Spleen (tissue), 13 donors: ENCODE measurements at places on chromosomes 11 and 22.

DNA sequence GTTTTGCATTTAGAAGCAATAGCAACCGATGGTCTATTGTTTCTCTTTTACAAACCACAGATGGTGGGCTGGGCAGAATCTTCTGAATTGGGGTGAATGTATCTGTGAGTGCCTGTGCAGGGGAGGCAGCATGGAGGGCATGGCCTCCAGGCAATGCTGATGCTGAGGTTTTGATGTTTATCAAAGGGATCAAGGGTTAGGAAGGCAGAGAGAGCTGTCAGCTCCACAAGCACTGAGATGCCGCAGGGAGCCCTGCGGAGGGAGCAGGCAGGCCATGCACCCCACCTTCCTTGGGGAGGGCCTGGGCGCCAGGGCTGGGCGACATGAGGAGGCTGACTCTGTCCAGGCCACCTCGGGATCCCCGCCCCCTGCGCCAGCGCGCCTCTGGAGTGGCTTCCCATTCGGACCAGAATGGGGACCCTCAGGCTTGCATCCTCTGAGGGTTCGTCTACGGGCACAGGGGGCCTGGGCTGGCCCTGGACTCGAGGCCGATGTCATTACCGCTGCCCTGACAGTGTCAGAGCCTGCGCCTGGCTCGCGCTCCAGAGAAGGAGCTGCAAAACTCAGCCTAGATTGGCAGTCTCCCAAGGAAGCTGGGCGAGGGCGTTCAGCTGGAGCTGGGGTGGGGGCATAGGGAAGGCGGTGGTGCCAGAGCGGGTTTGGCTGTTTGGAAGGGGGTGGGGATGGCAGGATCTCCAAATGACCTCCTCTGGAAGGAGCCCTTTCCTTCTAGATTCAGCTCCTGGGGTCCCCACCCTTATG, 13.9 kb upstream of the TH start:
- no peak for DNase-seq

DNA sequence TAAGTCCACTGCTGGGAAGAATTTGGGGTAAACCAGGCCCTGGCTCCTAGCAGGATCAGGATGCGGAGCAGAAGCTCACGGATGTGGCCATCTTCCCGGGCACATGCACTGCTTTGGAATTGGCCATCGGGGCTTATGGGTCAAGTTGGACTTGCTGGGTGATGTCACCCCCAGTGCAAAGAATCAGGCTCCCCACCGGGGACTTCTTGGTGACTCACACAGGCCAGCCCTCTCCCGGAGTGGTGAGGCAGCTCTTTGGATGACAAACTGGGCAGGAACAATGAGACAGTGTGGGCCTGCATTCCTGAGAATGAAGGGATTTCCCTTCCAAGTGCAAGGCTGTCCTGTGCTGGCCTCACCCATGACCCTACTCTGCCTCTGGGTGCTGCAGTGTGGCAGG, 128.8 kb upstream of the ANO1 start:
- peak; percentile 27 for DNase-seq

GRCh38 chr22:42317008-42317407, 46.6 kb upstream of the TCF20 start:
- no peak for DNase-seq

DNA sequence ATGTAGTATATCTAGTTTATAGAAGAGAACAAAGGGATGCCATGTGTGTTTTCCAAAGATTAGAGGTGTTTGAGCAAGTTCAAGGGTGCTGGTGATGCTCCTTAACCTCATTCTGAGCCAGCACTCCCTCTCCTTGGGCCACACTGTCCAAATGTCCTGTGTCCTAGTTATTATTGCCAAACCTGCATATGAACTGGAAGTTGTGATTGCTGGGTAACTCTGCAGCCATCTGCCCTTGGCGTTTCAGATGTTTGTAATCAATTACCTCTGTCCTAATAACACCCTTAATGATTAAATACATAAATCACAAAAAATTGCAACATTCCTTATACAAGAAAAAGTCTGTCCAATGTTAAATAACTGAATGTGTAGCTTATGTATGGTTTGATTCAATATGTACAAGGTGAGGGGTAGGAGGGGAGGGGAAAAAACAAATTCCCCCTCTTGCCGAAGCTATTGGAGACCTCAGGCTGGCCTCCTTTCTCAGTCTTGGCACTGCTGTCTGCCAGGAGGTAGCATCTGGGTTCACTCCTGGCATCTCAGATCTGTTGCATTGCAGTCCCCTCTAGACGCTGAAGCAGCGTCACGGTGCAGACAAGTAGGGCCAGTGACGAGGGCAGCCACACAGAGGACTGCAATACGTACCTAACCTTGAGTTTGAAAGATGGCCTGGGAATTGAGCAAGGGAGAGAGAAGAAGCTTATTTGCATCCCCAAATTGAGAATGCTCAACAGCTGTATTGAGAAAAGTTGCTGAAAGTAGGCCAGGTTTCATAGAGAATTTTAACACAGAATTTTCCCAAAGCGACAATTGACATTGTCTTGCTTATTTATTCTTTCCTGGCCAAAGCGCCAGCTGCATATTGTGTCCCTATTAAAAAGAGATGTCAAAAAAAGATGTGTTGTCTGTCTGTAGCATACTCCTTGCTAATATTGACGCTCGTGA, 89.6 kb upstream of the ARHGAP32 start:
- DNase-seq = no peak

DNA sequence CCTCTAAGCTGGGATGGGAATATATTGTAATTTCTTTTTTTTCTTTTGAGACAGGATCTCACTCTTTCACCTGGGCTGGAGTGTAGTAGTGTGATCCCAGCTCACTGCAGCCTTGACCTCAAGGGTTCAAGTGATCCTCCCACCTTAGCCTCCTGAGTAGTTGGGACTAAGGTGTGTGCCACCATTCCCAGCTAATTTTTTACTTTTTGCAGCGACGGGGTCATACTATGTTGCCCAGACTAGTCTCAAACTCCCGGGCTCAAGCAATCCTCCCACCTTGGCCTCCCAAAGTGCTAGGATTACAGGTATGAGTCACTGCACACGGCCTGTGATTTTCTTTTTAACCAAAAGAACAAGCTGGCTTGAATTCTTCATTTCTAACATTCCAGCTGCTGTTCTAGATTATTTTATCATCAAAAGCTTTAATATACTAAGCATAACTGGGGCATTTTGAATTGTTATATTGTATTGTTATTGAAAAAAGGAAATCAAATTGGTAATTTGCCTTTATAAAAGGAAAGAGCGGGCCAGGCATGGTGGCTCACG, 26.8 kb upstream of the PPP2R1B start:
- no peak for DNase-seq

- DNase-seq = peak; percentile 92
Observed at GRCh38 chr22:18078329-18079041, 695 bp downstream of the PEX26 start.

DNA sequence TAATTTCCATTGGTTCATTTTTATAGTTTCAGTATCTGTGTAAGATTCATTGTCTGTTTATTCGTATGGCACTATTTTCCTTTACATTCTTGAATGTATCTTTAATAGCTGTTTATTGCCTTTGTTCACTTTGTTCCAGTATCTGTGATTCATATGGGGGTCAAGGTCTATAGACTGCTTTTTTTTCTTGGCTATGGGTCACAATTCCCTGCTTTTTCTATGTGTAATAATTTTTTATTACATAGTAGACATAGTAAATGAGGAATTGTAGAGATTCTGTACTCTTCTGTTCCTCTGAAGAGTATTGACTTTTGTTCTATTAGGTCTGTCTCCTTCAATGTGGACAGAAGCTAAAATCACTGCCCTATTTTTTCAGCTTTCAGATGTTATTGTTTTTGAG, 10.5 kb downstream of the ACRV1 start:
- DNase-seq = no peak

DNA sequence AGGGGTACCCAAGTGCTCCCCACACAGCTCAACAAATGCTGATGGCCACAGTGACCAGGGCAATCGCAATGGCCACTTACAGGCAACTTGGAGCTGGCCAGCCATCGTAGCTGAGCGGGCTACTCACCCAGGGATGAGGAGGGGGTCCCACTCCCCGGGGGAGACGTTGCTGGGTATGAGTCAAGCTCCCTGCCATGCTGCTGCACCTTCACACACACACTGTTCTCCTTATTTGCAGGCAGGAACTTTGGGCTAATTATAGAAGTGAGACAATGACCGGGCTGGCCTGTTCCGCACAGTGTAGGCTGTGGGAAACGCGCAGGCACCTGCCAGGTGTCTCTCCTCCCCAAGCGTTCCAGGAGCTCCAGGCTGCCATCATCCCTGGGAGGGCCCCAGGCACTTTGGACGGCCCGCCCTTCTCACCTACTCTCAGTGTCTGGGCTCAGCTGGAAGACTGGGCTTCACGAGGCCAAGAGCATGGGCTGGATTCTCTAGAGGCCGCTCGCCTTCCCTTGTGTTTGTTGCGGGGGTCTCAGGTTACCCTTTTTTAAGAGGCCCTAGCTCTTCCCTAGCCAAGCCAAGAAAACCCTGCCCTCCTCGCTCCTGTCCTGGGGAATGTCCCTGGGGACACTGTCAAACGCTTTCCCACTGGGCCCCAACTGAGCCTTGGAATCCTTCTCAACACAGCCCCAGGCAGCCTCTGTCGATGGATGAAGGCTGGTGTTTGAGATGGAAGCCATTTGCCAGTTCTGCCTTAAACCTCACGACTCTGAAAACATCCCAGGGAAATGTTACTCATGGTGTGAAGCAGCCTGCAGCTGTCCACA, 73.0 kb downstream of the RTL6 start:
- peak; percentile 67 for DNase-seq

- no peak for DNase-seq
Observed at GRCh38 chr22:42461511-42461910, 29.3 kb upstream of the NFAM1 start.

- no peak for DNase-seq
Observed at GRCh38 chr11:118092907-118093571, 6.3 kb upstream of the SMIM35 start.

GRCh38 chr11:59164028-59164427, 7.9 kb upstream of the DTX4 start:
- DNase-seq = no peak

DNA sequence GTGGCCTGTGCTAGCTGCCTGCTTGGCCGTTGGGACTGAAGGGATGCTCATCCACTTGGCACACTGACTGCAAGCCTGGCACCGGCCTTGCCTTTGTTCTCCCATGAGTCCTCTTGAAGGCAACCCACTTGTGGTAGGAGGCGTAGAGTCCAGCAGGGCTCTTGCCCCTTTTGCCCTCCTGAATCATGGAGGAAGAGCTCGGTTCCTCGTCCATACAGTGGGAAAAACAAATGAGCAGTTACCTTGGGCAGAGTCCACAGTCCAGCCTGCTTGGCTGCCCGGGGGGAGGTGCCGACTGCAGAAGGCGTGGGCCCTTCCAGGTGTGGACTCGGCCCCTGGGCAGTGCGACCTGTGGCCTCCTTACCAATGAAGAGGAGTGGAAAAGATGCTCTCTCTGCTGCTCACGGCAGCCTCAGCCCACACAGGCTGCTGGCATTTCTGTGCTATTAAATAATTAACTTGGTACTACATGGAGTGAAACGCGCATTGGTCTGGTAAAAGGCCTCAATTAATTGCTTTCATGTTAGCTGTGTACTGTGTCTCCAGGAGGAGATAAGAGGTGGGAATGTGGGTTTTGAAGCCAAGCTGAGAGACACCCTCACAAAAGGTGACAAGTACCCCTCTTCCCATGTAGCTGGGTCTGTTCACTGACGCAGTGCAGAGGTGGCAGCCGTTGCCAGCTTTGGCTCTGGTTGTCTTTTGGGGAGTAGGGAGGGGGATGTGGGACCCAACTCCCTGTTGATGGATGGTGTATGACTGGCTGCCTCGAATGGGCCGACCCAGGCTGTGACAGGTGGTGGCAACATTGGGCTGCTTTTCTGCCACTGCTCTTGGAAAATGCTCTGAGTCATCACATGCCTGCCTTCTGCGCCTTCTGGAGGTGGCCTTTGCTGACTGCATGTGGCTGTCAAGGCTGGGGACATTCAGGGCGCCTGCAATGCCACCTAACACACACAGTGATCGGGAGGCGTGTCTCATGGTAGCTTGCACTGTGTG, 26.8 kb upstream of the B3GAT1 start:
- DNase-seq = no peak

GRCh38 chr11:128896356-128896755, 5.2 kb downstream of the KCNJ5 start:
- no peak for DNase-seq

DNA sequence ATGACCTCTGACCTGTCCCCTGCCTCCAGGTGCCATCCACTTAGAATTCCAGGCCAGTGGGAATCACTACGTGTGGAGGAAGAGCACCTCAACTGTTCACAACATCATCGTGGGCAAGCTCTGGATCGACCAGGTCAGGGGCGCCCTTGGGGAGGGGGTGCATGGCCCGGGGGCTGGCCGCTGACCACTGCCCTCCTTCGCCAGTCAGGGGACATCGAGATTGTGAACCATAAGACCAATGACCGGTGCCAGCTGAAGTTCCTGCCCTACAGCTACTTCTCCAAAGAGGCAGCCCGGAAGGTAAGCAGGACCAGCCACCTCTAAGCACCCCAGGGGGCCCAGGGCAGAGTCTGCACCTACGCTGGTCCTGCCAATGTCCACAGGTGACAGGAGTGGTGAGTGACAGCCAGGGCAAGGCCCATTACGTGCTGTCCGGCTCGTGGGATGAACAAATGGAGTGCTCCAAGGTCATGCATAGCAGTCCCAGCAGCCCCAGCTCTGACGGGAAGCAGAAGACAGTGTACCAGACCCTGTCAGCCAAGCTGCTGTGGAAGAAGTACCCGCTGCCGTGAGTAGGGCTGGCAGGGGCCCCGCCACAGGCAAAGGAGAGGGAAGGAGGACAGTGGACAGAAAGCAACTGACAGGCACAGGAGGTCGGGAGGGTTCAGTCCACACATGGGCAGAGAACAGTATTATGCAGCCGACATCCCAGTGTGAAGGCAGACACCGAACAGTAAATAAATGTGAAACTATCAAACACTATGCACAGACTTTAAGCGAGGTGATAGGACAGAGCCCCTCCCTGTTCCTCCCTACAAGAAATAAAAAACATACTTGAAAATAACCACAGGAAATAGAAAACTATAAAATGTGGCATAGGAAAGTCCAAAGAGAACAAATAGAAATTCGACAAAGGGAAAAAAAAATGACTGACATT, 74.9 kb downstream of the MORC2 start:
- DNase-seq = peak; percentile 61

DNA sequence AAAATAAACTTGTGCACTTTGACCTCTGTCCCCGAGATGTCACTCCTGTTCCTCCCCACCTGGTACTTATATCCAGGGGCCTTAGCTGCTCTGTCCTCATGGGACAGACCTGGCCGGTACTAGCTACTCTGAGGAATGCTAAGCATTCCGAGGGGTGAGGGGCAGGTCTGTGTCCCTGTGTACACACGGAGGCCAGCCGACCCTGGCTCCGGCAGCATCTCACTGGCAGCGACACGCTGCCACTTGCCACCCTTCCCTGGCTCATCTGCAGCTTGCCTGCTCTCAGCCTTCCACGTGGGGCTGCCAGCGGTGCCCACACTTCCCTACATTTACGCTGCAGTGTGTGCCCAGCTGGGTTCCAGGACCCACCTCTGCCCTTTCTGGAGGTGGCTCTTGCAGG, 21.6 kb upstream of the TEF start:
- no peak for DNase-seq
